Activated naive CD4-positive, alpha-beta T cell treated with anti-CD3 and anti-CD28 coated beads, Interleukin-2, amount 10 ng/mL, durations not matched to agents 7 days and 5 days (primary cell): ENCODE measurements at places on chromosomes 4 and X.

DNA sequence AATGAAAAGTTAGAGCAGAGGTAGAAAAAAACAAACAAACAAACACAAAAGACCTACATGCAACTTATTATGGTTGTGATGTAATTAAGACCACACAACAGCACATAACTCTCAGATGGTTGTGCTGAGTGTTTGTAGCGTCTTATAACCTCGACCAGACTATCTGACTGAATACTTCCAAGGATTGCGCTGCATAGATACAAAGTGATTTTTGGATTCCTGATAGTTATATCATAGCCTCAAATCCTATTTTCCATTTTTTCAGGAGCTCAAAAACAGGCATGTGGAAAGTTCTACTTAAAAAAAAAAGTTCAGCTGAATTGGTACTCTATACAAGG, 236.1 kb downstream of the SPRY1 start:
- no peak for DNase-seq

GRCh38 chr4:13627178-13627605, 333 bp downstream of the BOD1L1 start:
- DNase-seq, result peak; percentile 56

DNA sequence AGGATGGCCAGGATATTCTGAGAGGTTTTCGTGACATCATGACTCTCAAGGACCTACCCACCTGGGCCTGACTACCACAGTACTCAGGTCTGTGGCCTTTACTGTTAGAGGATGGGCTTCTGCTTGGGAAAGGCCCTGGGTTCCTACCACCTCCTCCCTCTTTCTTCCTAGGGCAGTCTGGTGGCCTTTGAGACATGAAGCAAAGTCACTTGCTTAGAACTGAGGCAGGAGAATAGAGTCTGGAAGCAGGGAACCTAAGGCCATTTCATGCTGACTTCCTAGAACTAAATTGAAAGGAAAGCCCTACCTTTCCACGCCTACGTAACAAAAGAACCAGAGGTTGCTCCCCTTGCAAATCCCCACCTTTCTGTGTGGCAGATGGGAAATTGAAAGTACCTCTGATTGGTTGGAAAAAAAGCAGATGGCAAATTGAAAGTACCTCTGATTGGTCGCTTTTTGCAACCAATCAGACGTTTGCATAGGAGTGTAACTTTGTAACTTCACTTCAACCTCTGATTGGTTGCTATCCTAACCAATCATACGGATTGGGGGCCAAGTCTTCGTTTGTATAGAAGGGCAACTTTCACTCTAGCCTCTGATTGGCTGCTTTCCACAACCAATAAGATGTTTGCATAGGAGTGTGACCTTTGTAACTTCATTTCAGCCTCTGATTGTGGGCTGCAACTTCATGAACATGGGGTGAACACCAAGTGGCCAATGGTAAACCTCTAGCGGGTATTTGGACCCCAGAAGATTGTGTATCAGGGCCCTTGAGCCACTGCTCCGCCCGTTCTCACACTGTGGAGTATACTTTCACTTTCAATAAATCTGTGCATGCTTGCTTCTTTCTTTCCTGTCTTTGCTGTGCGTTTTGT, 9.9 kb upstream of the AKAP14 start:
- peak; percentile 37 for DNase-seq

GRCh38 chr4:183438458-183439113, 5.8 kb upstream of the CDKN2AIP start:
- DNase-seq, result no peak

- no peak for DNase-seq
These were observed at the start of gene HTATSF1 for GRCh38 chrX:136497556-136498052. Gene HTATSF1, plus strand, starts transcription at chrX:136497592. Its CDS starts 93 bp downstream, at chrX:136497685.

DNA sequence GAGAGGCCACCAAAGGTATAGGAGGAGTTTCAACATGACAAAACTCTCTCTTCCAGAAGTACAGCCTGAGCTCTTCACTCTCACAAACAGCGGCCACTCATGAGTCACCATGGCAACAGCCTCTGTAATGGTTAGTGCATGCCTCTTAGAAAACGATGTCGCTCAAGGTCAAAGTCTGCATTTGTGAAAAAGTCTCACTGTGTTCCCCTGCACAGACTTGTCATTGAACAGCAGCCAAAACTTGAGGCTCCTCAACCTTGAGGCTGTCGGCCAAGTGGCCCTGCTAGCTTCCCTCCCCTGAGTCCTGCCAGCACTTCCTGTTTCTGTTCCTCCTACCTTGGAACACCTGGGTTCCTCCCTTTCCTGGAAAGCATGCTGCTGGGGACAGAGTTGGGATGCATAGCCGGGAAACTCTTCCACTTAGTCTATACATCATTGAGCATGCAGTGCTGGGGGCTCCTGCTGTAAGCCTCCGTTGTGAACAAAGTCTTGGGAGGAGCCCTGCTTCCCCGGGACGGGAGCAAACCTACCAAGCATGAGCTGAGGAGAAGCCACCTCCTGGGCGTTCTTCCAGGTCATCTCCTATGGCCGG, 66.6 kb downstream of the ING2 start:
- no peak for DNase-seq
